Choroid plexus epithelial cell (primary cell): ENCODE measurements at places on chromosomes 4 and X.

GRCh38 chrX:24859211-24859841, 156.4 kb downstream of the ARX start:
- no peak for DNase-seq

DNA sequence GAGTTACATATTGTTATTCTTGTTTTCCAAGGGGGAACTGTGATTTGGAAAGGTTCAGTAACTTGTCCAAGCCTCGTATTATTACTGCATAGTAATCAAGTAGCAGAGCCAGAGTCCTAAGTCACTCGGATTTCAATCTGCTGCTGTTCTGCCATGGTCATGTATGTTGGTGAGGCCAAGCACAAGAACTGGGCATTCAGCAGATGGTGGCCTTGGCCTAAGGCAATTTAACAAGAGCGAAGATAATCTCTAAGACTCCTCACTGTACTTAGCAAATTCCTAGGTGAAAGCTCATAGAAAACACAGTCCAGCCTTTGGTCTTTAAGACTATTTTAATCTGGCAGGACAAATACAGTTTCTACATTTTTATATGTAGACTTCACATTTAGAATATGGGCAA, 64.8 kb downstream of the NDST3 start:
- DNase-seq = no peak

GRCh38 chr4:175745329-175745728, 66.7 kb downstream of the GPM6A start:
- DNase-seq = no peak

- no peak for DNase-seq
These were observed 24.7 kb downstream of the RBPJ start for GRCh38 chr4:26345565-26345938.

DNA sequence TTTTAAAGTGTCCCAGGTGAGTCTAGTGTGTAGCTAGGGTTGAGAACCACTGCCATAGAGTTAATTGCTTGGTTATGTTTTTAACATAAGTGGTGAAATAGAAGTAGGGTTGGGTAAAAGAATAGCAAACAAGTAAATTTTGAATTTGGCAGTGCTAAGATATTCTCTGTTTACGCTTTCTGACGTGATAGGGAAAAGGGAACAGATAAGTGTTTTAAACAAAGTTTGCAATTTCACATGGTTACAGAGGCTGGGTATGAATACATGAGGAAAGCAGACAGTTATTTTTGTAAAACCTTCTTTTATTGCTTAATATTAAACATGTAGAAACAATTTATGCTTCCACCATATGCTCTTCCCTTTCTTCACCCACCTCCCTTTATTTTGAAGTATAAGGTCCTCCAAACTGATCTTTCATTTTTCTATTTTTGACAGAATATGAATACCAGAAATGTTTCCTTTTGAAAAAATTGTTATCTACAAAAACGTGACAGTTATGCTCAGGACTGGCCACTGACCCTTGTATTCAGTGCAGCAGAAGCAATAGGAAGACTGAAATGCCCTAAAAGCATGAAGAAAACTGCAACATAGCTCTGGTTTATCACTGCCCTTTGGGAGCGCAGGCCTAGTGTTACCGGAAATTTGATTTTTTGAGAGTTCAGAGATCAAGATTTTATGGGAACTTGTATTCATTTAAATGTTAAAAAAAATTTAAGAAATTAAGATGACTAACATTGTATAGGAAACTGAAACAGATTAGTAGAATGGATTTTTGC, 214.4 kb upstream of the ARSJ start:
- DNase-seq = no peak

DNA sequence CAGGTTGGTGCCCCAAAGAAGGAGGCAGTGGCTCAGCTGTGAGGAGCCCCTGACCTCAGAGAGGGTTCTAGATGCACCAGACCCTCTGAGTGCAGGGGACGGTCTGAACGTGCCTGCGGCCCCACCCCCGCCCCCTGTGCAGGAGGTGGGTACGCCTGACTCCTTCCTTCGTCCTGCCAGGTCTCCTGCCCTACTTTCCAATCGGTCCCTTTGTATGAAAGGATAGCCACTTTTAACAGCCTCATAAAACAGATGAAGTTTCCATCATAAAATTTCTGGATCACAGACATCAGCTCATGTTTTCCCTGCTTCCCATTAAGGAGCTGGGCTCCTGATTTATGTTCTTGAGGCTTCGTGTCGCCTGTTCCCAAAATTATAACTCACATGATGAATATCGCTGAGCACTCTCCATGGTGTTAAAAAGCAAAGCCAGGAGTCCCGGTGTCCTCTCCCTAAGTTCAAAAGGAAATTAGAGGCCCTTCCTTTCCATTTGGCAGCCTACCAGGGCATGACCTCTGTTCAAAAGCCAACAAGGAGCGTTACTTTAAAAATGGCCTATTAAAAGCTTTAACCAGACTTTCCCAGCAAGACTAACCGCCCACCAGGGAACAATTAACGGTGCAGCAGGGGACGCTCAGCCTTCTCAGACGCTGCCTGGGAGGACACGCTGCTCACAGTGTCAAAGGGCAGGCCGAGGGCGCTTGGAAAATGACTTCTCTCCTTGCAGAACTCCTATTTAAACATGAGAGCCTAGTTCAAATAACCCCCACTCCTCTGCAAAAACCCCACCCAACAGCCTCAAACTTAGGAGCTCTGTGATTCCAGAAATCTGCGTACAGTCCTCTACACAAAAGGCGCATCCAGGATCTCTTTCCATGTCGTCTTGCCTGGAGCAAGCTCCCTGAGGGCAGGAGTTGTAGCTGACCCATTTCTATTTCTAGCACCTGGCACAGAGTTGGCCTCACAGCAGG, 181.9 kb downstream of the AFAP1 start:
- DNase-seq = no peak

DNA sequence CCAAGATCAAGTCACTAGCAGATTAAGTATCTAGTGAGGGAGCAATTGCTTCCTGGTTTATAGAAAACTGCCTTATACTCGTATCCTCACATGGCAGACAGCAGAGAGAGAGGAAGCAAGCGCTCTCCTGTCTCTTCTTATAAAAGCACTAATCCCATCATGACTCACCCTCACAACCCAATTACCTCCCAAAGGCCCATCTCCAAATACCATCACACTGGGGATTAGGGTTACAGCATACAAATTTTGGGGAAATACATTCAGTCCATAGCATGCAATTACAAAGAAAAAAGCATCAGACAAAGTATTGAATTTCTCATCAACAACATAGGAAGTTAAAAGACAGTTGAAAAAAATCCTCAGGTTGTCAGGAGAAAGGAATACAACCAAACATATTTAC, 292.6 kb downstream of the IQCM start:
- no peak for DNase-seq
